ENCODE measurements at places on chromosomes 6 and 20.

GRCh38 chr6:138958595-138958994 is 29.5 kb downstream of the REPS1 start:
- ATAC-seq = no peak

- peak; percentile 1 for ATAC-seq
Measured at GRCh38 chr6:43172104-43173007, 1.3 kb downstream of the SRF start.

- no peak for ATAC-seq
Measured at GRCh38 chr6:84078335-84078734, 44.8 kb downstream of the MRAP2 start.

- ATAC-seq = no peak
Measured at GRCh38 chr20:50431066-50431450, 79.1 kb upstream of the PTPN1 start.

- ATAC-seq = no peak
Measured at GRCh38 chr6:111367393-111368088, 115.5 kb downstream of the REV3L start.

DNA sequence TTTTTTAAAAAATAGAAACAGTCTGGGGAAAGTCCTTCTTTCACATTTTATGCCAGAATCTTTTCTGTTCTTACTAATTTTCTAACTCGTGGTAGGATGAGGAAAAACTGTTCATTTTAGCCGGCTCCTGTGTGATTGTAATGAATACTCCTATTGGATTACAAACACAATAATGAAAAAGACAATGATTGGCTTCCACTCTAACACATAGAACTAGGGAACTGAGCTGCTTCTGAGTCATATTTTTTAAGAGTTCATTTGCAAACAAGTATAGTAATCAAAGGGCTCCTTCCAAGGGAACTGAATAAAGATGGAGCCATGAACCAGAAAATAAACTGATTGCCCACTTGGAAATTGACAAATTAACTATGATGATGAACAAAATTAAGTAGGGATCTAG is 265.3 kb upstream of the TCF21 start:
- no peak for ATAC-seq

- no peak for ATAC-seq
Measured at GRCh38 chr20:2156666-2157624, 55.3 kb downstream of the STK35 start.

GRCh38 chr6:17182961-17183360 is 81.1 kb downstream of the STMND1 start:
- ATAC-seq = no peak

DNA sequence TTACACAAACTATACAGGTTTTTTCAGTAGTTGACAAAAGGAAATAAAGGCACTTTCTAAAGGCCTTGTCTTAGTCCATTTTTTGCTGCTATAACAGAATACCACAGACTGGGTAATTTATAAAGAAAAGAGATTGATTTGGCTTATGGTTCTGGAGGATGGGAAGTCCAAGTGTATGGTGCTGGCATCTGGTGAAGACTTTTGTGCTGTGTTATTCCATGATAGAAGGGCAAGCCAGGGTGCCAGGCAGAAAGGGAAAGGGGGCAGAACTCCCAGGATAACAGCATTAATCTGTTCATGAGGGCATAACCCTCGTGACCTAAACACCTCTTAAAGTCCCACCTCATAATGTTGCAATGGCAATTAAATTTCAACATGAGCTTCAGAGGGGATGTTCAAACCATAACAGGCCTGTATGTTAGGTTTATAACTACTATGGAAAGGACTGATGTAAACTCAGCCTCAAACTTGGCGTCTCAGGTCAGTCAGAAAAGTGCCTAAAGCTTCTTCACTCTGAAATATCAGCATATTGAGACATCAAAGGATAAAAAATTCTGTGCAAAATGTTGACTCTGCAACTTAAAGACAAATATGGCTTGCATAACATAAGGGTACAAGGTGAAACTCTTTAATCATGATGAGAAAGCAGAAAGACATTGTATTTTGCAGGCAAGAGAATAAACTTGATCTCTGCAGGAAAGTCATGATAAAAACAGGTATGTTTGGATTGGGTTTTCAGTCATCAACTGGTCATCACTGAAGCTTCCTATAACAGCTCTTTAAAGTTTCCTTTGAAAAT is 42.8 kb downstream of the RNF217 start:
- ATAC-seq = no peak

DNA sequence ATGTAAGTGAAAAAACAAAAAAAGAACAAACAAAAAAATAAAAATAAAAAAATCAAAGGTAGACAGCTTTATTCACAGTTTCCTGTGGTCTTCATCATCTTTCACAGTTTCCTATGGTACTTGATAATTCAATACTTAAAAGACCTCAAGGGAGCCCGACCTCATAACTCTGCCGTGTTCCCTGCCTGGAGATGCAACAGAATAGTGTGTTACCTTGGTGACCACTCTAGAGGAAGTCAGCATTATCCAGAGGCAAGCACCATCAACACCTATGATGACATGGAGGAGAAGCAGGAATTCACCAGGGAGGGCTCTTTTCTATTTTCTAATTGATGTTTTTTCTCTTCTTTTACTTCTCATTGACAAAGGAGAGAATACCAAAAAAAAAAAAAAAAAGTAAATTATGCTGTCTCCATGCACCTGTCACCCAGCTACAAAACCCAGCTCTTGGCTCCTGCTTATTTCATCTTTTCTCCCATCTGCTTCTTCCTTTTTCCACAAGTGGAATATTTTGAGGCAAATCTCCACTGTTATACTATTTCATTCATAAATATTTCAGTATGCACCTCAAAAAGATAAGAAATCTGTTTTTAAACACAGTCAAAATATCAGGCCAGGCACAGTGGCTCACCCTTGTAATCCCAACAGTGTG is 95.8 kb upstream of the STXBP5 start:
- ATAC-seq = no peak

- no peak for ATAC-seq
Measured at GRCh38 chr20:48489046-48489463, 338.7 kb downstream of the PREX1 start.

DNA sequence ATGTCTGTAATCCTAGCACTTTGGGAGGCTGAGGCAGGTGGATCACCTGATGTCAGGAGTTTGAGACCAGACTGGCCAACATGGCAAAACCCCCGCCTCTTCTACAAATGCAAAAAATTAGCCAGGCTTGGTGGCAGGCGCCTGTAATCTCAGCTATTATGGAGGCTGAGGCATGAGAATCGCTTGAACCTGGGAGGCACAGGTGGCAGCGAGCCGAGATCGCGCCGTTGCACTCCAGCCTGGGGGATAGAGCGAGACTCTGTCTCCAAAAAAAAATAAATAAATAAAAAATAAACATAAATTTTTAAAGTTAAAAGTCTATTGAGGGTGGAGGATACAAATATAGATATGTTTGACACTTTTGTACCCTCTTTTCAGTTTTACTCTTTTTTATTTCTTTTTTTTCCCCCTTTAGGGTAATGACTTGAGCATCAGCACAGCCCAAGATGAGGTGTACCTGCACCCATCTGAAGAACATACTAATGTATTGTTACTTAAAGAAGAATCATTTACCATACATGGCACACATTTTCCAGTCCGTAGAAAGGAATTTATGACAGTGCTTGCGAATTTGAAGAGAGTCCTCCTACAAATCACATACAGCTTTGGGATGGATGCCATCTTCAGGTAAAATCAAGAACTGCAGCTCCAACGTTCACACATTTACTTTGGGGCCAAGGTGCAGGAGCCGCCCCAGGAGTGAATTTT is 368.9 kb downstream of the LAMA2 start:
- peak; percentile 89 for ATAC-seq

GRCh38 chr20:37807471-37808232 is 95.3 kb upstream of the VSTM2L start:
- no peak for ATAC-seq

GRCh38 chr6:139530561-139530960 is 156.1 kb upstream of the CITED2 start:
- peak; percentile 57 for ATAC-seq

GRCh38 chr6:4355241-4355640 is 219.9 kb upstream of the ECI2 start:
- ATAC-seq = no peak

GRCh38 chr20:10647471-10647870 is 26.3 kb downstream of the JAG1 start:
- ATAC-seq = peak; percentile 64

DNA sequence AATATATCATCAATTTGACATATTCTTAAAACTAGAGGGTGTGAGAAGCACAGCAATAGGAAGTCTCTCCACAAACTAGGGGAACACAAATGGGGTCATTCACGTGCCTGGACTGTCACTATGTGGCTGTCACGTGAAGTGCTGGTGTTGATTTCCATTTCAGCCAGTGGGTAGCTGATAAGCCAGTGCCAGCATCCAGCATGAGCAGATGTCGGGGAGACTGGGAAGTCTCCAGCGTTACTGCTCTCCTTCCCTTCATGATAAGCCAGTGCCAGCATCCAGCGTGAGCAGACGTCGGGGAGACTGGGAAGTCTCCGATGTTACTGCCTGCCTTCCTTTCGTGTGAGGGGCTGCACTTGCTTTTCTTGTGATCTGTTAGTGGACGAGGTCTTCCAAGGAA is 5.6 kb upstream of the SLC17A9 start:
- no peak for ATAC-seq

DNA sequence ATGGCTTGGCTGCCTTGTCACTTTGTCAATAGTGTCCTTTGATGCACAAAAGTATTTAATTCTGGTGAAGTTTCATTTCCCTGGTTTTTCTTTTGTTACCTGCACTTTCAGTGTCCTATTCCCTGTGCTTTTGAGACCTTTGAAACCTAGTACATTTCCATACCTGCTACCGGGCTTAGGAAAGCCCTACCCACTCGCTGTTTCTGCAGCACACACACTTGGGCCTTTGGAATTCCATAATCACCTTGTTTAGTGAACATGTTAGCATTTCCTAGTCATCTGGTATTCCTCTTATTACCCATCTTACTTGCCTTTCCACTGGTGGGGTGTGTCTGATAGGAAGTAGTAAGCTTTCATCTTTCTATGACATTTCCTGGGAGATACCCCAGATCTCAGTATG is 19.3 kb upstream of the SYNDIG1 start:
- ATAC-seq = no peak

DNA sequence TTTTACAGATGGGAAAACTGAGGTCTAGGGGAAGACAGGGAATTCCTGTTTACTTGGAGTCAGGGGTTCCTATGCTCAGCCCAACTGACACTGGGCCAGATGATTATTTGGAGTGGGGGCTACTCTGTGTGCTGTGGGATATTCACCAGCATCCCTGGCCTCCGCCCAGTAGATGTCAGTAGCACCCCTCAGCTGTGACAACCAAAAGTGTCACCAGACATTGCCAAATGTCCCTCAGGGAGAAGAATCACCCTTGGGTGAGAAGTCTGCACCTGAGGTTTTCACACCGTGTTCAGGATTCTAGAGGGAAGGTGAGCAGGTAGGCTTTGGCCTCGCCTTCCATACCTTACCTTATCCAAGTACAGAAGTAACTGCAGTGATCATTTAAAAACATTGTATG is 27.6 kb downstream of the CDH26 start:
- no peak for ATAC-seq

GRCh38 chr20:48291896-48292295 is 506.6 kb upstream of the SULF2 start:
- ATAC-seq = no peak

GRCh38 chr6:136502786-136503185 is 47.4 kb downstream of the MAP7 start:
- no peak for ATAC-seq

DNA sequence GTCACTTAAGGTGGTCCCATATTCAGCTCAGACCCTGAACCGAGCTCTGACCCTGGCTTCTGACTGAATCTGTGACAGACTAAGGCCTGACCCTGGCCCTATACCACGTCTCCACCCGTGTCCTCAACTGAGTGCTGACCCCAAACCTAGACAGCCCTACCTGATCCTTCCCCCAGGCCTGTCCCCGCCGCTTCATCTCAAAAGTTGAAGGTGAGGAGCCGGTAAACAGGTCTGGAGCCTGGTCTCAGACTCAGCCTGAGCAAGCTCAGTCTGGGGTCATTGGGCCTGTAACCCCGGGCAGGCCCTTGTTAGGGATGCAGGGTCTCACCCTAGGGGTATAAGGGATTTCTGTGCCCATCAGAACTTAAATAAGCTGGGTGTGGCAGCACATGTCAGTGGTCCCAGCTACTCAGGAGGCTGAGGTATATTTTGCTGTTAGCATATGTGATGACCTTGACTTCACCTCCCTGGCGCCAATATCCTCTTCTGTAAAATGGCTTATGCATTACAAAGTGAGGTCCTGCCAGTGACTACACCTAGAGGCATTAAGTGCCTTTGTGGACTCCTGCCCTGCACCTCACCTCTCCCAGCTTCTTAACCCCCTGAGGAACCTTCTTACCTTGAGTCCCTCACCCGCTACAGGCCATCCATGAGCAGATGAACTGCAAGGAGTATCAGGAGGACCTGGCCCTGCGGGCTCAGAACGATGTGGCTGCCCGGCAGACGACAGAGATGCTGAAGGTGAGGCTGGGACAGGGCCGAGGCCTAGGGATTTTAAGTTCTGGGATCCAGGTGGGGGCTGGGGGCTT is 20.0 kb downstream of the RBCK1 start:
- ATAC-seq = no peak

- no peak for ATAC-seq
Measured at GRCh38 chr6:29870104-29870503, 42.5 kb downstream of the HLA-G start.

- no peak for ATAC-seq
Measured at GRCh38 chr6:63521475-63522210, 50.6 kb upstream of the LOC128125822 start.

- no peak for ATAC-seq
Measured at GRCh38 chr6:157652601-157653363, 170.3 kb upstream of the SNX9 start.

DNA sequence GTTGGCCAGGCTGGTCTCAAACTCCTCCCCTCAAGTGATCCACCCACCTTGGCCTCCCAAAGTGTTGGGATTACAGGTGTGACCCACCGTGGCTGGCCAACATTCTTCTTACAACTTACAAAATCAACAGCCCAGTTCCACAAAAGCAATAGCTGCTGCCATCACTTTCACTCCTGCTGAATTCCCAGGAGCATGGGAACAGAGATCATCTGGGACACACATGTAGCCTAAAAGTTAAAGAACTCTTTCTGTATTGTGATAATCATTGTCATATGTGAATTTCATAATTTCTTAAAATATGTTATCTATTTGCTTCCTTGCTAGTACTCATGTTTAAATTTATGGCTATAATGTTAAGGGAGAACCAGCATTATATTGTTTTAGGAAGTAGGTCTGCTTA is 51.7 kb downstream of the NCOA6 start:
- no peak for ATAC-seq

Data from SK-N-SH treated with all-trans-retinoic acid at 6 μM for 48 hours (cell line).